ENCODE measurements at places on chromosomes 3 and 15.
A peak's percentile ranks its signal among the peaks of the same experiment; 100 is the strongest.

DNA sequence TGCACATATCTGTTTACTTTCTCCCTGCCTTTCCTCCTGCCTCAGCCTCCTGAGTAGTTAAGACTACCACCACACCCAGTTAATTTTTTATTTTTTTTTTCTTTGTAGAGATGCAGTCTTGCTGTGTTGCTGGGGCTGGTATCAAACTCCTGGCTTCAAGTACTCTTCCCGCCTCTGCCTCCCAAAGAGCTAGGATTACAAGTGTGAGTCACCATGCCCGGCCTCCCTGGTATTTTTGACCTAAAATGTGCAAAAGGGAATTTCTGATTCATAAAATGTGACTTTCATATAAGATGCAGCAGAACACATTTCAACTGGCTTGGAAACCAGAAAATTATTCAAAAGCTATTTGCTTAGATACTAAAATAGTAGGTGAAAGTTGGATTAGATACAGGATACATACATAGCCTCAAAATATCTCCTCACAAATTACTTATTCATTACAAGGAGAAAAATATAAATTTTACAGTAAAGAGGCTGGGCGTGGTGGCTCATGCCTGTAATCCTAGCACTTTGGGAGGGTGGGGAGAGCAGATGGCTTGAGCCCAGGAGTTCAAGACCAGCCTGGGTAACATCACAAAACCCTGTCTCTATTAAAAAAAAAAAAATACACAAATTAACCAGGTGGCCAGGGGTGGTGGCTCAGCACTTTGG is 32.0 kb downstream of the MAP4 start:
- DNase-seq: peak; percentile 28

DNA sequence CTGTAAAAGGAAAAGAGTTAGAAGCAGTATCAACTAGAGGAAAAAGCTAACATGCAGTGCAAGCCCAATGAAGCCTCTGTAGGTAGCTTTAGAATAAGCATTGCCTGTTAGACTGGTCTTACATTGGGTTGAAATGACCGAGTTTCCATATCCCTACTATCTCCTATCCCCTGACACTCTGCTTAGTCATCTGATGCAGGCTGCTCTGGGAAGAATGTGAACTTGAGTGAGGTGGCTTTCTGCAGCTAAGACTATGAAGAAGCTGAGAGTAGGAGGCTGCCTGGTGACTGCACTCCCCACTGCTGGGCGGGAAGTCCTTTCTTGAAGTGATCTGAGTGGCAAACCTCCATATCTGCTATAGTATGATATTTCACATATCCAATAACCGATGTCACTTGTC is 64.7 kb downstream of the OXSM start:
- no peak for DNase-seq

GRCh38 chr3:145013931-145014330 is 1042.3 kb downstream of the DIPK2A start:
- DNase-seq: no peak

- no peak for DNase-seq
Measured at GRCh38 chr3:136624371-136624770, 127.8 kb downstream of the STAG1 start.

DNA sequence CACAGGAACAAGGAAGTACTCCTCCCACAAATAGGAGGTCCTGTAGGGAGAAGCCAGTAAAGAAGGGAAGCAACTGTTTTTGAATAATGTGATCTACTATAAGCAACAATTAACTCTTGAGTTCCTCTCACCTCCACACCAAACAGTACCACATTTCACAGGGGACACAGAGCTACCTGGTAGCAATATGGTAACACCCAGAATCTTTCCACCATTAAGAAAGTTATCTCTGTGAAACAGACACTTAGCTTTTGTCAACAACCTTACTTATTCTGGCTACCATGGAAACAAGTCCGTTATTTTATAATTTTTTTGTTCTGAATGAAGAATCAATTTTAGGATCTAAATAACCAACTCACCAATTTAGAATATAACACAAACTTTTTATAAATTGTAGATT is 49.5 kb downstream of the TBL1XR1 start:
- no peak for DNase-seq

DNA sequence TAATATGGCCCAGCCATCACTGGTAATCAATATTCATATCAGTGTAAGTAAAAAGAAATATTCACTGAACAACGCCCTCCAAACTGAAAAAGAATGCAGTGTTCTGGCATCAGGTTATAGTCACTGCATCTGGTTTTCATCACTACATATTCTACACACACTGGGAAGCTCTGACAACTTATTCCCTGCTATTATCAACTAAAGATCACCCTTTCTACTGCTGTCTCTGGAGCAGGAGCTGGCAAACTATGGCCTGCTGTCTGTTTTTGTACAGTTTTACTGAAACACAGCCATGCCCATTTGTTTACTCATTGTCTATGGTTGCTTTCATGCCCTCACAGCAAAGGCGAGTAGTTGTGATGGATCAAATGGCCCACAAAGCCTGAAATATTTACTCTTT is 35.3 kb downstream of the TUBGCP4 start:
- no peak for DNase-seq

DNA sequence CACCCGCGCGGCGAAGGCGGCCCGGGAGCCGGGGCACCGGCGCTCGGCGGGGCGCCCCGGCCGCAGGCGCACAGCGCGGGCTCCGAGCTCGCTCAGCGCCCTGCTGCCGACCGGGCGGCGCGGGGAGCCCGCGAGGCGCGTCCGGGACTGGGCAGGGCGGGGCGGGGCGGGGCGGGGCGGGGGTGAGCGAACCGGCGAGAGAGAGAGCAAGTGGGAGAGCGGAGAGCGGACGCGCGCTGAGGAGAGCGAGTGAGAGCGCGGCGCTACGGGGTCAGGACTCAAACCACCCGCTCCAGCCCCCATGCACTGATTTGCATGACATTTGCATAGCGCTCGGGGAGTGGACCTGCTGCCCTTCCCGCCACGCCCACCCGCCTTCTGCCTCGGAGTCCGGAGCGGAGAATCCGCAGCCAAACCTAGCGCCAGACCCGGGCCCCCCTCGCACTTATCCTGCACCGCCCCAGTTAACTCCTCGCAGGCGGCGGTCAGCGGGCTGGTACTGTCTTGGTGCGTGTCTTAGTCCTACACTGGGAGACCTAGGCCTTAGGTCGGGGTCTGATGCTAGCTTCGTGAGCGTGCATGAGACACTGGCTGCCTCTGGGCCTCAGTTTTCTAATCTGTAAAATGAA is at the start of gene MYLK:
Gene MYLK (minus strand): TSS at position 130 of the 629 bp plus-strand sequence. CDS start 90,491 bp downstream, outside the sequence.
- peak; percentile 95 for DNase-seq

- DNase-seq: no peak
Measured at GRCh38 chr3:134367869-134368750, 6.1 kb downstream of the AMOTL2 start.

GRCh38 chr3:182490596-182491491 is 302.5 kb upstream of the ATP11B start:
- peak; percentile 31 for DNase-seq

GRCh38 chr3:55790596-55791350 is 303.7 kb upstream of the WNT5A start:
- DNase-seq: no peak

DNA sequence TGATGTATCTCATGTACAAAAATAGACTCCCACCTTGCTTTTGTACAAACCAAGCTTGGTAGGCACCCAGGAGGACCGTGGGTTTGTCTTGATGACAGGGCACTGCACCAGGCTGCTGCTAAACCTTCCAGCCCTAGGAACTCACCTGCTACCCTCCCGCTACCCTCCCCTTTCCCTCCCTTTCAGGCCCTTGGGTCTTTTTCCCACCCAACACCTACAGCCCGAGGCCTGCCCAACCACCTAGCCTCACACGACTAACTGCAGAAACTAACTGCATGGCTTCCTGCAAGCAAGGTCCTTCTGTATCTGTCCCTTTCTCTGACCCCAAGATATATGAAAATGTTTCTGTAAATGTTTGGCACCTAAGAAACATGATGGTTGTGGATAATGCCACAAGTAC is 11.1 kb downstream of the PPM1M start:
- DNase-seq: no peak

GRCh38 chr15:64681424-64682024 is 93.9 kb downstream of the RBPMS2 start:
- DNase-seq: peak; percentile 78

GRCh38 chr3:19702416-19703078 is 231.5 kb downstream of the EFHB start:
- DNase-seq: no peak

GRCh38 chr3:124859025-124859424 is 28.1 kb downstream of the ITGB5 start:
- DNase-seq: peak; percentile 93

DNA sequence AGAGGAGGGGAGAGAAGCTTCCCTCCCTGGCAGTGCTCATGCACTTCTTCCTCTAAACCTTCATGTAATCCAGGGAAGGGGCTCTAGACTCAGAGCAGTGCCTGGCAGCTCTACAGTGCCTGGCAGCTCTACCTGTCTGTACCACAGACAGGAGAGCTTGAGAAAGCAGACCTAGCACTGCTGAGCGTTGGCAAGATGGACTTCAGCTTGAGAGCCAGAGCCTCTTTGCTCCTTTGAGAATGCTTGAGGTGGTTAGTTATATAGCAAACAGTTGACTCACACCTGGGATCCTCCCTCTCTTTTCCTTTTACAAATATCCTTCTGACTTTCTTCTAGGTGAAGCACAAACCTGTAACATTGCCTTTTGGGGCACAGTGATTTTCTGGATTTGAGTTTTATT is 20.9 kb downstream of the FBXO22 start:
- no peak for DNase-seq

- no peak for DNase-seq
Measured at GRCh38 chr15:59998305-59998949, 5.7 kb upstream of the FOXB1 start.

- DNase-seq: no peak
Measured at GRCh38 chr15:88447741-88448140, 19.4 kb downstream of the MRPL46 start.

- no peak for DNase-seq
Measured at GRCh38 chr3:44078863-44079262, 162.8 kb upstream of the TOPAZ1 start.

DNA sequence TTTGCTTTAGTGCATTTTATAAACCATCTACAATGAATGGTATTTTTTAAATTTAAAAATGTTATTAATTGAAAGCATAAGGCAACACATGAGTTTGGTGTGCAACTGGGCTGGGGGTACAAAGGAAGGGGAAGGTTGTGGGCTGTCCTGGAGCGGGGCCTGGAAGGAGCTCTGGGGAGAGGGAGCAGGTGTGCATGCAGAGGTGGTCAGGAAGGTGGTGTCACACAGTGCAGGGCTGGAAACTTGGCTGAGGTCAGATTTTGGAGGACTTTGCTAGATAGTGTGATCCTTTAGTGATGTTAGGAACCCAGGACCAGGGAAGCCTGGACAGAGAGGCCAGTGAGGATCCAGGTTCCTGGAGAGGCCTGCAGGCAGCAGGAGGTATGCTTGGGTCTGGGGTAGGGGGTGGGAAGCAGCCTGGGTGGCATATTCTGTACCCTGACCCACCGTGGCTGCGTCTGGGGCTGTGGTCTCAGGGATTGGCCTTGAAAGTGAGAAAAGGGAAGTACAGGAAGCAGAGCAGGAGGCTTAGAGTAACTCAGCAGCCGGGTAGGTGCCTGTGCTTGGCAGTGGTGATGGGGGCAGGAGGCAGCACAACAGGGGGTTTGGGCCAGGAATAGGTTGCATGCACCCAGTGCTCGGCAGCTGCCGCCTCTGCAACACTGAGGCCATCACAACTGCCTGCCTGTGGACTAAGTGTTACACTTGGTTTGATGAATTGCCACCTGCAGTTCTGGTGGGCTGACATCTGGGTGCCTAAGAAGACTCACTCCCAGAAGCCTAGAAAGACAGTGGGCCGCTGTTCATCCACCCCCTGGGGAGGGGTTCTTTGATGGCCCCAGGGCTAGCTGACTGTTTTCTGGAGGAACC is 33.0 kb downstream of the KY start:
- no peak for DNase-seq

DNA sequence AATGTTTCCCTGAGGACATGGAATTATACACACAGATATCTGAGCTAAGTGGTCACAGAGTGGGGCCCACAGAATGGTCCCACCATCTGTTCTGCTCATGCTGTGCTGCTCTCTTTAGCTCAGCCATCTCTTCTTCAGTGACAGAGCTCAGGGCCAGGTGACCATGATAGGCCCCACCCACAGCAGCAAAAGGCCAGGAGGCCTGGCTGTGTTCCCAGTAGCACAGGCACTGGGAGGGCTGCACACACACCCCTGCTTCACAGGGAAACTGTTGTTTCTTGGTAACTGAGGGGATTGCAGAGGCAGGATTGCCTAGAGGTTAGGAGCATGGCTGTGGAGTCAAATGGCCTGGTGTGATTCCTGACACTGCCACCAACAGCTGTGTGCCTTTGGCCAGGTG is 4.8 kb upstream of the FBXW12 start:
- no peak for DNase-seq

GRCh38 chr15:48283396-48284145 is 47.7 kb upstream of the DUT start:
- DNase-seq: no peak

GRCh38 chr3:53187430-53187829 is 26.4 kb downstream of the PRKCD start:
- DNase-seq: no peak

DNA sequence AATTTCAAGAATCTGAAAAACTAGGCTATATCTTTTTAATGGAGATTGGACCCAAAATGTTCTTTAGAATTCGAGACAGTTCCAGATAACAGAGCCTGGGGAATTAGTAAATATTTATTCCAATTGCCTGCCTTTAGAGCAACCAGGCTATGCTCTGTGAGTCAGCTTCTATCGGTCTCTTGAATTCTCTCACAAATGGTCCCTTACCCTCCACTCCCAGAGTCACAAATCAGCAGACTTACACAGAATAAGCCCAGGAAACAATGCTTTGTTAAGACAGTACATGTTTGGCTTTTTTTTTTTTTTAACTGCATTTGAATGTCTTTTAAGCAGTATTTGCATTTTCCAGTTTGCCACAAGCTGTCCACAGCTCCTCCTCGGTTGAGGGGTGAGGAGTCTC is 460.7 kb upstream of the CBLB start:
- DNase-seq: no peak

GRCh38 chr3:141055136-141055535 is 4.0 kb downstream of the SPSB4 start:
- no peak for DNase-seq
